ENCODE measurements at places on chromosomes 13 and 19. TPM values are rescaled to one million over a fixed set of nuclear protein-coding genes. Genes with fewer than 3 reads are reported as not detected.

Gene OR7C1
- total RNA-seq = 0.05 TPM

Gene TMEM150B
- not detected for total RNA-seq

Gene APC2
- 1.8 TPM for total RNA-seq

Gene KLK15
- not detected for total RNA-seq

Gene FCAR
- total RNA-seq = not detected

Gene GPR12
- 0.13 TPM for total RNA-seq

Gene CEACAM1
- 31.2 TPM for total RNA-seq

Gene MAP2K2
- 192 TPM for total RNA-seq

Gene KMT2B
- 3.7 TPM for total RNA-seq

Gene GTF2F2
- total RNA-seq = 67.7 TPM

- no peak for DNase-seq
Observed at GRCh38 chr19:33250500-33250899, 24.9 kb upstream of the SLC7A10 start.

DNA sequence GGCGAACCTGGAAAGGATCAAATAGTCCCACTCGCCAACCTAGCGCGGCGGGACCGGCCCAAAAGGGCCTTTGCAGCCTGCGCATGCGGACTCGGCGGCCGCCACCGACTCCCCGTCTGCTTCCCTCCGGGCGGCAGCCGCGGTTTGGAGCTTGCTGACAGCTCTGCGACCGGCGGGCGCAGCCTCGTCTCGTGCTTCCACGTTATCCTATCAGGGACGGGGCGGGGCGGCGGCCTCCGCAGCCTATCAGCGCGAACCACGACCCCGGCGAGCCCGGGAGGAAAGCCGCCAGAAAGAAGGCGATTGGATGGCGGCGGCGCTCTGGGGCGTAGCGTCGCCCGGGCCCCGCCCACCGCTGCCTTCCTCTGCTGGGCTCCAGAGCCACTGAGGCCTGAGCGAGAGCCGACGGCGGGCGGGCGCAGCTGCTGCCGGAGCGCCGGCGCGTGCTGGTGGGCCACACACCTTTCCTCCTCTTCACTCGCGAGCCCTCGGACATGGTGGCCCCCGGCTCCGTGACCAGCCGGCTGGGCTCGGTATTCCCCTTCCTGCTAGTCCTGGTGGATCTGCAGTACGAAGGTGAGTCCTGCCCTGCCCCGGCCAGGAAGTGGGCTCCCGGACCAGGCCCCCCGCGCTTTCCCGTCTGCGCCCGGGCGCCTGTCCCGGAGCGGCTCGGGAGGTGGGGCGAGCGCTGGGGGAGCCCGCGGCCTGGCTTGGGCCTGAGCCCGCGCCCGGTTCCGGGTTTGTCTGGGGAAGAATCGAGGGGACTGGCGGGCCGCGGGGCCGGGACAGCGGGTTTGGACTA, at the start of gene DNAJC3:
Gene DNAJC3, plus strand, starts transcription at position 378 of the 802 bp plus-strand sequence. Its CDS starts 117 bp downstream, at position 495.
- DNase-seq = peak; percentile 97

- DNase-seq = peak; percentile 38
Observed at GRCh38 chr19:51808333-51808986, 13.5 kb downstream of the FPR3 start.

GRCh38 chr13:27266917-27267316, 3.7 kb upstream of the RASL11A start:
- DNase-seq = no peak

- no peak for DNase-seq
Observed at GRCh38 chr19:47448360-47448727, 23.3 kb downstream of the SLC8A2 start.

DNA sequence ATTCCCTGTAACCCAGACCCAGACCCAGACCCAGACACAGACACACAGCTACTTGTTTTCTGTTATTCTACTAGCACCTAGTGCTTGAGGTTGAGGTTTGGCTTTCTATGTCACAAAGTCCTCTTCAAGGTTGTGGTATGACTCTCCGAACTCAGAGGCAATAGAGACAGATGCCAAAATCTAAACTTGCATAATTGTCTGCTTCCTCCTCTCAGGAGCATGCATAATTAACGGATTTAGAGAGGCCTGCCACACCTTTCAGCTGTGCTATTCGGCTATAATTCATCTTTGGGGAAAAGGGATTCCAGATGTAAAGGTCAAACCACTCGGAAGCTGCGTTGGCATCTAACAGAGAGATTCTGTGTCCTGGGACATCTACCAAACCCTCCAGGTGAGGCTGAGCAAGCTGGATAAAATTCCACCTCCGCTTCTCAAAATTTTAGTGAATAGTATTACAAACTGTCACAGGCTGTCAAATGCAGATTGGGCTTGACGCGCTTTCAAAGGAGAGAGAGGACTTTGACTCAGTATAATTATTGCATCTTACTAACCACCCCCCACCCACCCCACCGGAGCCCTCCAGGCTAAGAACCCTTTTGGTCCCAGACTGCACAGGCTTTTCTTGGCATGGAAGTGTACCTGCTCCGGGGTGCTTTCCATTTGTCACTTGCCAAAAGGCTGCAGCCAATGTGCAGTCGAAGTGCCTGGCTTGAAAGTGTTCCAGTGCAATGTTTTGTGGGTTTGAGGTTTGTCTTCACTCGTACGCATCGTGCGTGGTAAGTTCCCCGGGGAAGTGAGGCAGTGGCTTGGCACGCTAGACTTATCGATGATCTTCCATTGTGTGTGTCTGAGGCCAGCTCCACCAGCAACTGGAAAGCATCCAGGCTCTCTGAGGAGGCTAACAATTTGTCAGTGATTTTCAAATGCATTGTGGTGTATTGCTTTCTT, 194.1 kb downstream of the TDRD3 start:
- no peak for DNase-seq

DNA sequence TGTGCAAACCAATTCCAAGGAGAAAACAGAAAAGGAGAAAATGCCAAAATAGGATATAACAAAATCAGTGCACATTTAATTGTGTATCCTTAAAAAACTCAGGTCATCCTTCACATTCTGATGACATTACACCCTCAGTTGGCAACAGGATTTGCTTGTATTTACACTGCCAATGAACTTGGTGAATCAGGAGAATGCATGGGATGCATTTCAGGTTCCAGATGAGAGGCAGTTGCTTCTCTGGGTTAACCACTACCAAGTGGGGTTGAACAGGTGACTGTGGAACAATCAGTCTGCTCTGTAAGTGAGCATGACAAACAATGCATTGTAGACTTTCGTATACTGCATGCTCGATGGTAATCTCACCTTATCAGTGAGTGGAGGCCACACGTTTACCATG, 79.1 kb downstream of the STARD13 start:
- no peak for DNase-seq

DNA sequence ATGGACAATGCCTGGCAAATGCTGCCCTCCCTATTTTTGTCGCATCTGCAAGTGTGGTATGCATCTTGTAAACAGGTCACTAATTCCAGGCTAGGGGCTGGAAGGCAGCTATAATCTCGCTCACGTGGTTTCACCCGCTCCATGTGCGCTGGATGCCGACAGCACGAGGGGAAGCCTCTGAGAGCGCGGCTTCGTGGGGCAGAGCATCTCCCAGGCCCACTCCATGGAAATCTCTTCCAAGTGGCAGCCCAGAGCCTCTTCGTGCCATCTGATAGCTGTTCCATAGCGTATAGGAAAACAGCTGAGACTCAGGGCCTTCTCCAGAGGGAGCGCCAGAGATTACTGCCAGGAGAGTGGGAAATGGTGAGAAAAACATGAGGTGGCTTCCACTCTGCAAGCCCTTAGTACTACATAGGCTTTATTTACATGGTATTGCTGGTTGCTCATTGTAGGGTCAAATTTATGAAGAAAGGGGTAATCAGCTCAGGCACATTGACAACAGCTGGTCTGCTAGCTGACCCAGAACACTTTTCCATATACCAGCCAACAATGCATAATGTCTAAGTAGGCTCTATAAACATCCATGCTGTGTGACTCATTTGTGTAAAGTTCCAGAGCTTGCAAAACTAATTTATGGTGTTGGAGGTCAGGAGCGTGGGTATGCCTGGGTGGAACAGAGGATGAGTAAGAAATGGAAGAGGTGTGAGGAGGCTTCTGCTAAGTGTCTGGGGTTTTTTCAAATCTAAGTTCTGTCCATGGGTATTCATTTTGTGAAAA, 165.2 kb downstream of the SHISA2 start:
- DNase-seq = no peak

- no peak for DNase-seq
Observed at GRCh38 chr19:14412996-14413692, 6.0 kb downstream of the DDX39A start.

GRCh38 chr13:87827479-87827878, 156.3 kb downstream of the SLITRK5 start:
- no peak for DNase-seq

- no peak for DNase-seq
Observed at GRCh38 chr13:70945506-70945905, 837.3 kb upstream of the KLHL1 start.

DNA sequence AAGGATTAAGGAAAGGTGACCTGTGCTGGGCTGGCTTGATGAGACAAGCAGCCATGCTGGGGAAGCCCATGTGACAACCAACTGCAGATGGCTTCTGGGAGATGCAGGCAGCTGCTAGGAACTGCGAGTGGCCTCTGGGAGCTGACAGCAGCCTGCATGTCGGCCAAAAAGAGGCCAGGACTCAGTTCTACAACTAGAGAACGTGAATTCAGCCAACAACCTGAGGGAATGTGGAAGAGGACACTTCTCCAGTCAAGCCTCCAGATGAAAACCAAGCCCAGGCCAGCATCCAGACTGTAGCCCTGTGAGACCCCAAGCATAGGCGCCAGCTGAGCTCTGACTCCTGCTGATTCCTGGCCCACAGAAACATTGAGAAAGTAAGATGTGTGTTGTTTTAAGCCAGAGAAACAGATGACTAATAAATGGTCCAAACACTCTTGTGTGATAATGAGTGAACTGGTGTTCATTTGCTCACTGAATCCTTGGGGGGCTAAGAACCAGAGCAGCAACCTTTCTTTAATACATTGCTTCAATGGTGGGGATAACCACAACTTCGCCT, 45.0 kb downstream of the SLC7A1 start:
- no peak for DNase-seq

GRCh38 chr13:83350569-83350968, 531.7 kb downstream of the SLITRK1 start:
- DNase-seq = no peak

- no peak for DNase-seq
Observed at GRCh38 chr13:68727165-68727564, 1380.5 kb upstream of the ATXN8OS start.

- no peak for DNase-seq
Observed at GRCh38 chr19:29292153-29292552, 79.2 kb upstream of the UQCRFS1 start.

DNA sequence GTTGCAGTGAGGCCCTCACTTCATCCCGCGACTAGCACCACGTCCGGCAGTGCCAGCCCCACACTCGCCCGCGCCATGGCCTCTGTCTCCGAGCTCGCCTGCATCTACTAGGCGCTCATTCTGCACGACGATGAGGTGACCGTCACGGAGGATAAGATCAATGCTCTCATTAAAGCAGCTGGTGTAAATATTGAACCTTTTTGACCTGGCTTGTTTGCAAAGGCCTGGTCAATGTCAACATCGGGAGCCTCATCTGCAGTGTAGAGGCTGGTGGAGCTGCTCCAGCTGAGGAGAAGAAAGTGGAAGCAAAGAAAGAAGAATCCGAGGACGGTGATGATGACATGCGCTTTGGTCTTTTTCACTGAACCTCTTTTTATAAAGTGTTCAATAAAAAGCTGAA, 48.6 kb downstream of the NLRP12 start:
- no peak for DNase-seq
